CD4-positive, alpha-beta T cell treated with Interferon gamma for 1 hour (primary cell): ENCODE measurements at places on chromosomes 16 and 17.

DNA sequence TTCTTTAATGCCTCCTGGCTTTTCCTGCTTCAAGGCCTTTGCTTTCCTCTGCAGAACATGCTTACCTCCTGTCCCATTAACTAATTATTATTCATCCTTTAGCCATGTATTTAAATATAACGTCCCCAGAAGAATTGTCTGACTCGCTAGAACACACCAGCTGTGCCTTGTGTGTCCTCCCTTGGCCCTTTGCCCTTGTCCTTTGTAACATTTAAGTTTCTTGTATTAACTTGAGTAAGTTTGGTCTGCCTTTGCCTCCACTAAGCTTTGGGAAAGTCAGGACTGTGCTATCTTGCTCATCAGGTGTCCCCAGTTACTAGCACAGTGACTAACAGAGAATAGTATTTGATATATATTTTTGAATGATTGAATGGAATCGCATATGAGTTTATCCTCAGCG is 29.6 kb upstream of the ABCA9 start:
- DNase-seq: no peak

DNA sequence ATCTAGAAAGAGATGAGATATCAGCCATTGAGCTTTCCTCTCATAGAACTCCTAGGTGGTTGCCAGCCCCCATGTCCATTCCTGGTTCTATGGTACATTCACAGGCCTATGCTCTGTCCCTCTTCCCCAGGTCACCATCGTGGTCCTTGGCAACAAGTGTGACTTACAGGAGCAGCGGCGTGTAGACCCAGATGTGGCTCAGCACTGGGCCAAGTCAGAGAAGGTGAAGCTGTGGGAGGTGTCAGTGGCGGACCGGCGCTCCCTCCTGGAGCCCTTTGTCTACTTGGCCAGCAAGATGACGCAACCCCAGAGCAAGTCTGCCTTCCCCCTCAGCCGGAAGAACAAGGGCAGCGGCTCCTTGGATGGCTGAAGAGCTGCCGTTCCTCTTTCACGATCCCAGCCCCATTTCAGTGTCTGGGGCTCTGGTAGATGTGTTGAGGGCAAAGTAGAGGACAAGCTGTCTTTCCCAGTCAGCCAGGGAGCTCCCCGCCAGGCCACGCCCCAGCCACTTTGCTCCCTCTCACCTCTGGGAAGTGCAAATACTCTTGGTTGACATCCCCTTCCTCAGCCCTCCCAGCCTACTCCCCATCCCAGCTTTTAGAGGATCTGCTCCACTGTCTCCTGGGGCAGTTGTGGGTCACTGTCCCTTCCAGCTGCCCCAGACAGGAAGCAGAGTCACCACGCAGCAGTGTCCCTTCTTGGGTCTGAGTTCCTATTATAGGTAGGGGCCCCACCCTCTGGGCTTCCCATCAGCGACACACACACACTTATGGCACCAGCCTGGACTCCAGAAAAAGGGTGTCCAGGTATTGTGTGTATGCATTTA is 3.8 kb downstream of the NKIRAS2 start:
- peak; percentile 54 for DNase-seq

GRCh38 chr17:72535346-72535745 is 414.5 kb downstream of the SOX9 start:
- no peak for DNase-seq

DNA sequence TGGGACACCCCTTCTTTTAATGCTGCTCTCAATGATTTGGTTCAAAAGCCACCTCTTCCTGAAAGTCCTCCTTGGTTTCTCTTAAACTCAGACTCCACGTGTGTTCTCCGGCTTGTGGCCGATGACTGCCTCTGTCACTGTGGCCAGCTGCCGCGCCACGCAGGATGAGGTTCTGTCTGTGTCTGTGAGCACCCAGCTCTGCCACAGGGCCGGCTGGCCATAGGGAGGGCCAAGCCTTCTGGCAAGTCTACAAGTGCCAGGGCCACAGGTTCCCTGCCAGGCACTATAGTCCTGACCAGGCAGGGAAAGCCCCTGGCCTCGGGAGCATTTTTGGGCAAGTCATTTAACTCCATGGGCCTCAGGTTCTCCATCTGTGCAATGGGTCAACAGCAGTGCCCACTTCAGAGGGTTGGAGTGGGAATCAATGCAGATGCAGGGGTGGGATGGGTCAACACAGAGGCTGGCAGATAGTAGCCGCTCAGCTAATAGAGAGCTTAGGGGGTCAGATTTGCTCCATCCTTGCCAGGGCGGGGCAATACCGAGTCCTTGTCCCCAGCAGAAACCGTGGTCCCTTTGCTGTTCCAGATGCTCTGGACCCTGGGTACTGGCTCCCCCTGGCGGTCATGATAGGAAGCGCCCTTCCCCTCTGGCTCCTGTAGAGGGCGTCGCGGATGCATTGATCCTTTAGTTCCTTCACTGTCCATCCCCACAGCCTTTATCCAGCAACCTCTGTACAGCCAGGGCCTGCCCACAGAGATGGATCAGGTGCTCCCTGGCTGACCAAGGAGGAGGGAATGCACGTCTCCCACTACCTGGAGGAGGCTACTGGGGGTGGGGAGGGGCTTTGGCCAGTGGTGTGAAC is 19.3 kb upstream of the ADGRG3 start:
- DNase-seq: peak; percentile 76

DNA sequence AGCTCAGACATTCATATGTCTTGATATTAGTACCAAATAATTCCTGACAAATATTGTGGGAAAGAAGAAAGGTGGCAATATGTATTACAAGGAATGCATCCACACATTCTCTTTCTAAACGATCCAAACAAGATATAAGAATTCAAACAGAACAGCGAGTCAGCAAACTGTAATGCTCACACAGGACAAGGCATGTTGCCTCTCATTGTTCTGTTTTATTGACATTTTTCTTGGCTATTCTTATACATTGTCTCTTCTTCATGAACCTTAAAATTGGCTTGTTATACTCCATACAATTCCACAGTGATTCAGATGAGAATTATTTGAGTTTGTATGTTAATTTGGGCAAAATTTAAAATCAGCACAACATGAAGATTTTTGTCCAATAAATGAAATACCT is 189.1 kb downstream of the HS3ST3B1 start:
- DNase-seq: no peak

DNA sequence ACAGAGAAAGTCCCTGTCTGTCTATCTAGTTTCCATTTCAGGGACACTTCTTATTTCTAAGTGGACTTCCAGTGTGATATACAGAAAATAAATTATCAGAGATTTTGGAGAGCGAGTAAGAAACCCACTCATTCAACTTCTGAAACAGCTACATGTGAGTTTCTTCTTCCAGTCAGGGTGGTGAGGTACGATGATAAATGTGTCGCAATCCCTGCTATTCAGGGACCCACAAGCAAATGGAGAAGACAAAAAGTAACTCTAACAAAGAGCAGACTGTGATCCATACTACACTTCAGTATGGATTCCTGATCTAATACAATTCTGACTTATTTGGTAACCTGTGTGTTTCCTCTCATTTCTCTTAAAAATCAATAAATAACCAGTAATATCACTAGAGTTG is 16.8 kb downstream of the CNTNAP4 start:
- DNase-seq: no peak

DNA sequence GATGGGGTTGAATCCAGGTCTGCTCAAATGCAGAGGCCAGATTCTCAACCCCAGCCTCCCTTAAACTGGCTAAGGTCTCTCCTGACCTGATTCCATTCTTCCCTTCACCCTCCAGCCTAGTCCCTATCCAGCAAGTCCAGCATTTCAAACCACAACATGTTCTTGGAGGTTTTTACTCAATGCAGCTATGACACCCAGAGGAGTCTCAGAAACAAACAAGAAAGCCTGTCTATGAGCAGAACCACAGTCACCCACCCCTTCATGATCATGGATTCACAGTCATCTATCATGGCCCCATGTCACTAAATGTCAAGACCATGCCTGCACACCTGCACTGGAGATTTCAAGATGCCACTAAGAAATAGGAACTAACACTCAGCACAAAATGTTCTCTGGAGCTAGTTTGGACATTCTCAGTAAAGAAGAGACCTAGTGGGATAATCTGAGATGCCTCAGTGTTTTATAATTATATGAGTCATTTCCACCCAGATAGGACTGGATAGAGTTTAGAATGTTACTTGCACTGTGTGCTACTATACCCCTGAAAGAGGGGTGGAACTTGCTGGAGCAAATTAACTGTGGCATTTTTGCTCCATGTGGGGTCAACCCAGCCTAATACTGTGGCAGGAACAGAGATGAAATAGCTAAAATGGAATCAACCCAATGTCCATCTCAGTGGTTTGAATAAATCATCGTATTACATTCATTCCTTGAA is 9.5 kb upstream of the METTL22 start:
- no peak for DNase-seq

GRCh38 chr16:50308237-50308965 is 42.0 kb downstream of the ADCY7 start:
- DNase-seq: no peak

DNA sequence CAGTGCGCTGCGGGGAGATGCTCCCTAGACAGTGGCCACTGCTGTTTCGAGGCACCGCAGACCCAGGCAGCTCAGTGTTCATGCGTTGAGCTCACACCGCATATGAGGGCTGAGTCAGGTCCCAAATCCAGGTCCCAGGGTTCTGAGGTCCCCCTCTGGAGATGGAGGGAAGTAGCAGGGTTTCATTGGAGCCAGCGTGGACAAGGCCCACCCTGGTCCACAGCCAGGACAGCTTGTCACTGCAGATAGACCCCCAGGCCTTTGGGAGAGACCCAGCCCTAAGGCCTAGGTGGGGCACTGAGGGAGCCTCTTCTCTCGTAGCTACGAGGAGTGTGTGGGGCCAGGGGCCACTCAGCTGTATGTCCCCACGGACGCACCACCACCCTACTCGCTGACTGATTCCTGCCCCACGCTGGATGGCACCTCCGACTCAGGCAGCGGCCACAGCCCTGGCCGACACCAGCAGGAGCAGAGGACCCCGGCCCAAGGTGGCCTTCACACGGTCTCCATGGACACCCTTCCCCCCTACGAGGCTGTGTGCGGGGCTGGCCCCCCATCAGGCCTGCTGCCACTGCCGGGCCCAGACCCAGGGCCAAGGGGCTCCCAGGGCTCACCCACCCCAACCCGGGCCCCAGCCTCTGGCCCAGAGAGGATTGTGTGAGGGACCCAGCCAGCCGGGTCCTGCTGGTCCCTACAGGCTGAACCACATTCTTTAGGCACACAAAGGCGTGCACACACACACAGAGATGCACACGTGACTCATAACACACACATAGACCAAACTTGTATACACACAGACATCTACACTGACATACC is 53.4 kb downstream of the BEAN1 start:
- no peak for DNase-seq

GRCh38 chr17:80908211-80908610 is 83.4 kb upstream of the CHMP6 start:
- no peak for DNase-seq

- no peak for DNase-seq
These were observed 1.4 kb downstream of the CDK5R1 start for GRCh38 chr17:32488177-32488542.

DNA sequence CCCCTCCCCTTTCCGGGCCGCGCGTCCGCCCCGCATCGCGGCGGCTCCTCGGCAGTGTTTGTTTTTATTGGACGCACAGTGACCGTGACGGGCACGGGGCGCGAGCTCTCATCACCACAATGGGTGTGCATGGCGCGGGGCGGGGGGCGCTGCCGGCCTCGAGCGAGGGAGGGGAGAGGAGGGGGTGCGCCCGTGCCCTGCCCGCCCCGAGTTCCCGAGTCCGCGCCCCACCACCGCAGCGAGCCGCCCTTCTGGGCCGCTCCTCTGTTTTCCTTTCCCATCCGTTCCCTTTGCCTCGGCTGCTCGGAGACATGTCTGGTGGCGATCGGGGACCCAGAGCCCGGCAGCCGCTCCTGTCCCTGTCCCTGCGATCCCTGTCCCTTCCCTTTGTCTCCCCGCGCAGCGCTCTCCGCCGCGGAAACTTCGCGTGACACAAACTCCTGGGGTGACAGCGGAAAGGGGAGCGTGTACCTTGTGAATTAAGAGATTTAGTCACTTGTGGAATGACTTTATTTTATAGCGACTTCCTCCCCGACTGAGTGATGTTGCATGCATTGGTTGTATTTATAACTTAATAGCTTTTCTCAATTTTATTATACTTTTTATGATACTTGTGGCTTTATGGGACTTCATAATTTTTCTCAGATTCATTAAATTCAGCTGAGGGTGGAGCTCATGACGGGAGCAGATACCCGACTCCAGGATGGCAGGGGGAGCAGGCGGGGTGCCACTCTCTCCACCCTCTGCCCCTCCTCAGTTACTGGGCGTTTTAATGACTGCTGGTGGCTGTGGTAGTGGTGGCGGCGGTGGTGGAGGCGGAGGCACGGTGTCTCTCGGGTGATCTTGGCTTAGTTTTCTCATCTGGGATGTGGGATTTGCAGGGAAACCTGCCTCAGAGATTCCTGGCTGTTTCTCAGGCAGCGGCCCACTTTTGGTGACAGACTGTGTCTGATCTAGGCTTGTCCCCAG is 40.8 kb downstream of the MRM1 start:
- no peak for DNase-seq

GRCh38 chr17:81163051-81163695 is 2.1 kb upstream of the PVALEF start:
- DNase-seq: no peak

GRCh38 chr17:3919123-3919624 is 2.9 kb upstream of the P2RX1 start:
- DNase-seq: no peak
